Chondrocyte (in vitro differentiated cells): ENCODE measurements at places on chromosomes 5 and 9. TPM values are rescaled to one million over a fixed set of nuclear protein-coding genes. Genes with fewer than 3 reads are reported as not detected.

DNA sequence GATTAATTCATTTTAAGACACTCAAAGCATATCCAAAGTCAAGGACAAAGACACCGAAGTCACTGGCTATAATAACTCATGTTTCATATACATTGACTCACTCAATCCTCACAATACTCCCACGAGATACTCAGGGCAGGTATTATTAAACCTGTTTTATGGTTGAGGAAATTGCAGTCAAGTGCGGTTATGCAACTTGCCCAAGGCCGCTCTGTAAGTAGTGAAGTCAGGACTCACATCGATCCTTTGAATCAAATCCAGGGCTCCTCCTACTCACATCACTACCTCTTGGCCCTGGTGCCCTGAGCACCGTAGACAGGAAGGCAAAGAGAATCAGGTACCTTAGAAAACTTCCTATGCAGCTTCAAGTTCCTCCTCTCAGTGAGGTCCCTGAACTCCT, 87.8 kb upstream of the APC start:
- no peak for DNase-seq
- H3K4me3 ChIP-seq: no peak overlapping the region
- no peak overlapping the region for H3K27ac ChIP-seq
- H3K27me3 ChIP-seq: peaks cover 3% of the 10 kb centered on the region
- no peaks in the 10 kb centered on the region for H3K36me3 ChIP-seq

DNA sequence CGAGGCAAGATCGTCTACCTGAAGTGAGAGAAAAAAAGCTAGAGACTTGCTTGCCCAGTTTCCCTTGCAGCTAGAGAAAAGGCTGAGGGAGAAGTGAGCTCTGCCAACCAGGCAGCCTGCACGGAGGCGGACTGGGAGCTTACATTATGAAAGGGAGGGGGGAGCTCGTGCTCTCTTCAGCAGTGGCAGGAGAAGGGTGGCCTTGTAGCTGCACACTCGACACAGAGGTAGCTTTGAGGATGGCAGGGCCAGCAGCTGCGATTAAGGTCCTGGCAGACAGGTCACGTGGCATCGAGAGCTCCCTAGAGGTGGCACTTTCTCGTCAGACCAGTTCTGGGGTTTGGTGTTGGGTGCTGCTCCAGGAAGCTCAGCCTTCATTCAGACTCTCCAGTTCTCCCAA, 26.7 kb downstream of the APBA1 start:
- peaks cover 15% of the 10 kb centered on the region for H3K4me1 ChIP-seq
- H3K27ac ChIP-seq: no peak overlapping the region
- no peaks in the 10 kb centered on the region for H3K27me3 ChIP-seq

Gene PCDHGB2
- 0.95 to 1.8 TPM (median 1.0 TPM) in 3 replicates for total RNA-seq

DNA sequence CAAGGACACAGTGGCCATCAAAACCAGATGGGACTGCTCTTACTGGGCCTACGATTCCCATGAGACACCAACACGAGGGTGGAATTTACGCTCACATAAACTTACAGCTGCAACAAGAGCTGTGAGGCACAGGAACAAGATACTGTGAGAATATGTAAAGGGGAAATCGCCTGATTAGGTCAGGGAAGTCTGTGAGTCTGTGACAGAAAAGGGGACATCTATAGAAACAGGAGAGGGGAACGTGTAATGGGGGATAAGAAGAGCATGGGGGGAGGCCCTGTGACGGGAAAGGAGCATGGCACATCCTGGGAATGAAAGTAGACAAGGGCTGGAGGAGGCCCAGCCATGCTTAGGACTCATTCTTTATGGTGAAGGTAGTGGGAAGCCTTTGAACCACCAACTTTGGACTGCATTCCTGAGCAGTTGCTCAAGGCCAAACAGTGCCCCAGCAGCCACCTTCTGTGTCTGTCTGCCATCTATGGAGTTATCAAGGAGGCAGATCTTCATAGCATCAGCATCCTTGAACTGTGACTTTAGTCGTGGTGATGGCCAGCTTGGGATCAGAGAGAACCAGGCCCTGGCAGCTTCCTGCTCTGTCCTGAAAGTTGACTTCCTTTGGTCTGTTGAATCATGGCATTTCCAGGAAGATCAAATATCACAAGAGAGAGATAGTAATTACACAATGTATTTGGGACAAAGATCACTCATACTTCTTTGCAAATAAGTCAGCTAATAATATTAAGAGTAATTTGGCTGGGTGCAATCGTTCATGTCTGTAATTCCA, 87.9 kb upstream of the FAM169A start:
- H3K27me3 ChIP-seq: no peaks in the 10 kb centered on the region
- no peak for DNase-seq
- peaks cover 52% of the 10 kb centered on the region for H3K4me1 ChIP-seq
- peak overlapping the region; percentile 34 for H3K27ac ChIP-seq

- no peak overlapping the region for H3K4me3 ChIP-seq
- peaks cover 34% of the 10 kb centered on the region for H3K4me1 ChIP-seq
- H3K27me3 ChIP-seq: no peaks in the 10 kb centered on the region
These were observed 450.9 kb downstream of the CCDC171 start for GRCh38 chr9:16003785-16004184.

DNA sequence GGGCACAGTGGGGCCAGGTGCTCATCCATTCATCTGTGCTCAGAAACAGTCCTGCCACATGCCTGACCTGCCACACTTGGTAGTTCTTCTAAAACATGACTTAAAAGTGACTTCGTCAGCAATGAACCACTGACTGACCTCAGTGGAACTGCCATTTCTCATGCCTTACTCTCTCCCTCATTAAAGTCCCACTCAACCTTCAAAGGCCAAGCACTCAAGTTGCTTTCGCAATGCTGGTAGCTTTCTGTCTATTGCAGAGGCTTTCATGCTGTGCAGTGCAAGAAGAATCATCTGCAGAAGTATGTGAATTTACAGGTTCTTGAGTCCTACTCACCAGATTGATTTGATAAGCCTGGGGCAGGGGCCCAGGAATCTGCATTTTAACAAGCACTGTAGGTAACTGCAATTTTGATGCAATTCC, 23.9 kb downstream of the B4GALT1 start:
- DNase-seq: no peak
- H3K36me3 ChIP-seq: no peaks in the 10 kb centered on the region
- no peaks in the 10 kb centered on the region for H3K27me3 ChIP-seq
- H3K27ac ChIP-seq: no peak overlapping the region
- H3K4me3 ChIP-seq: no peak overlapping the region

DNA sequence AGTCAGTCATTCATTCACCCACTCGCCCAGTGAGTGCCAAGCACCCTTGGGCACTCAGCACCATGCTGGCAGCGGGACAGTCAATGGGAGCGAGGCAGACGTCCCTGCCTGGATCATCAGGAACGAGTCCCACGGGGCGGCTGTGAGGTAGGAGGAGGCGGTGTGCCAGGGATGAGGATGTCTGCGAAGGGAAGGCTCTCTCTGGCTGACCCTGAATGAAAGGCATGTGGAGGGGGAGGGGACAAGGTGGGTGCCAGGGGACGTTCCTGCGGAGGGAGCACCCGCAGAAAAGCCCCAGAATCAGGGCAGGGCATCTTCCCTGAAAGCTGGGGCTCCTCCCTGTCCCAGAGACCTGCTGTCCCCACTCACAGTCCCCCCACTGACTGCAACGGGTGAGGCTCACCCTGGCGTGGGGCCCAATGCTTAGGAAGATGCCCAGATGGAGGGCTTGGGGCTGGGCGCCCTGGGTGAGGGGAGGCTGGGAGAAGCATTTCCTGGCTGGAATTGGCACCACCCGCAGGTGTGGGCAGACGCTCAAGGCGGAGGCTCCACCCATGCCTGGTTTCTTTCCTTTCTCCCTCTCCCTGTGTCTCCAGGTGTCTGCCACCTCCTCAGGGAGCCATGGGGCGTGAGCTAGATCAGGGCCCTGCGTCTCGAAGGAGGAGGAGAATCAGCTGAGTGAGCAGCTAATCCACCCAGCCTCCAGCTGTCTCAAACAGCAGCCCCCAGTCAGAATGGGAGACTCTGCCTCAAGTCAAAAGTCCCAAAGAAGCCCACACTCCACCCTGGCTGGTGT, 179.0 kb upstream of the PPP1R26 start:
- no peak for DNase-seq
- no peaks in the 10 kb centered on the region for H3K36me3 ChIP-seq
- no peak overlapping the region for H3K27ac ChIP-seq
- no peaks in the 10 kb centered on the region for H3K4me1 ChIP-seq

DNA sequence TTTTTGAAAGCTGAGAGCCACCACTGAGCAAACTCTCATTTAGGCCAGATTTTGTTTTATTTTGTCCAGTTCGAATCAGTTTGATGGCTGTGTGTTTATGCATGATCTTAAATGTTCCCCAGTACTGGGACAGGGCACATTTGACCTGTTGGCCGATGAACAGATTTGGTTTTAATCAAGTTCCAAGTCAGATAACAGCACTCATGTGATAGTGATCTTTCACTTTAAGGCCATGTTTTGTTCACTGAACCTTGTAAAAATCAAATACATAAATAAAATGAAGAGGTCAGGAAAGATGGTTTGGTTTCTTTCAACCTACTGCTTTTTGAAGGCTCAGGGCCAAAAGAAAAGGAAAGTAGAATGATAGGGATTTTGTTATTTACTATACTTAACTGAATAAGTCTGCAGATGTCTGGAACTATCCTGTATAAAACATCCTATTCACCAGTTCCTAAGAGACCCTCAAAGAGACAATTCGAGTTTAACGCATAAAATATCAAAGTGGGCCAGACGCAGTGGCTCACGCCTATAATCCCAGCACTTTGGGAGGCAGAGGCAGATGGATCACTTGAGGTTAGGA, 77.2 kb downstream of the PGM5 start:
- H3K4me3 ChIP-seq: no peak overlapping the region
- no peaks in the 10 kb centered on the region for H3K36me3 ChIP-seq
- no peak for DNase-seq
- H3K27ac ChIP-seq: no peak overlapping the region
- H3K4me1 ChIP-seq: no peaks in the 10 kb centered on the region
- peaks cover 5% of the 10 kb centered on the region for H3K27me3 ChIP-seq

Gene TRIM36
- 4.6 to 10.1 TPM (median 9.4 TPM) in 3 replicates for total RNA-seq

DNA sequence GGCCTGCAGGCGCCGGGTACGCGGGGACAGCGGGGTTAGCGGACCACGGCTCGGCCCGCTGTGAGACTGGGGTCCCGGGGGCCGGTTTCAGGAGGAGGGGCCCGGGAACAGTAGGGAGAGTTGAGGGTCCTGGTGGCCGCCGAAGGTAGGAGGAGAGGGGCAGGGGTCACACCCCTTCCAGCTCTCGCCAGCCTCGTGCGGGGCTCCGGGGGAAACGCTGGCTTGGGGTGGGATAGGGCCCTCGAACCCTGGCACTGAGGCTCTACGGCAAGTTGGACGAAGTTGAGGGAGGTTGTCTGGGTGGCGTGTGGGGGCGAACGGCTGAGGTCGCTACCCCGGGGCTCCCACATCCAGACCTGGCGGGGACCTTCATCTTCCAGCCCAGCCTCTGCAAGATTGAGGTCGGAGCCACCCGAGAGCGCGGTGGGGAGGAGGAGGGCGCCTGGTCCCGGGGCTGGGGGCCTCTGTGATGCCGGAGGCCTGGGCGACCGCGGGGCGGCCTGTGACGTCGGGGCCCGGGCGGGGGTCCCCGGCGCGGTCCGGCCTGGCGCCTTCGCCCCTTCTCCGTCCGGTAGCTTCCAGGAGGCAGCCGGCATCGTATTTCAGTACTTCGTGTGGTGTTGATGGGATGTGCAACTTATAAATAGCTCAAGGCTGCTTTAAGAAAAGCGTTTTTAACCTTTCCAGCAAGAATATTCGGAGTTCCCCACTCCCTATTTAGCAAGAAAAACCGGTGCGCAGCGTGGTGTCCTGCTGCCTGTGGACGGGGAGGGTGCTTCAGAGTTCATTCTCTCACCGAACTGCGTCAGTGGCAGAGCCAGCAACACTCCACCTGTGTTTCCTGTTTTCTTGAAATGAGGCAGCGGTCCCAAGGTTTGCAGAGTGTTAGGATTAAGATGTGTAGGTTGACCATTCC, 902 bp downstream of the HABP4 start:
- H3K4me3 ChIP-seq: peak overlapping the region; percentile 90
- H3K36me3 ChIP-seq: no peaks in the 10 kb centered on the region
- H3K27me3 ChIP-seq: no peaks in the 10 kb centered on the region
- peak overlapping the region; percentile 92 for H3K27ac ChIP-seq
- DNase-seq: no peak

DNA sequence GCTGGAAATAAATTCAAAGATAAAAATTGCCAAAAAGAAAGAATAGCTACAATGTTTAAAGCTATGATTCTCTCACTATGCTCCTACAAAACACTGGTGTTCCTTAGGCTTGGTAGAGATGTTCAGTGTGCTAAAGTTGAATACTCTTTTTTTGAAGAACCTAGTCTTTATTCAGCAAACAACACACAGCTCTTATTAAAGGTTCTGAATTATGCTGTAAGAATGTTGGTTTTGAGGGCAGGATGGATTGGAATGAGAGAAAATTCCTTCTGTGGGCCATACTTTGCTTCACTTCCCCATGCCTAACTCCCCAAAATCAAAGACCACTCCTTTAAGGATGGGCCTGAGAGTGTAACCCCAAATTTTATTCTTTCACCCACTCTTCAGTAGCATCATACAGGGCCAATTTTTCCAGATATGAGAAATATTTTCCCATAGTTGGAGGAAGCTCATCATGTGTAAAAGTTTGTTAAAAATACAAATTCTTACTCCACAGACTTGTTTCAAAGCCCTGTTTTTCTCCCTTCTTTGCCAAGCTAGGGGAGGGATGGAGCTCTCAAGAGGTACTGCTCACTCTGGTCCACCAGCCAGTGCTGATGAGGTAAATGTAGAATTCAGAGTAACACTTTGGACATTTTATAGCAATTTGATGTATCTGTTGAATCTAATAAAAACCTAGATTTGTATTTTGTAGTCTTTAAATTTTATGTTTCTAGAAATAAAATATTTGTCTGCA, 99.3 kb downstream of the GDNF start:
- H3K4me3 ChIP-seq: no peak overlapping the region
- H3K27ac ChIP-seq: peak overlapping the region; percentile 95
- DNase-seq: no peak

DNA sequence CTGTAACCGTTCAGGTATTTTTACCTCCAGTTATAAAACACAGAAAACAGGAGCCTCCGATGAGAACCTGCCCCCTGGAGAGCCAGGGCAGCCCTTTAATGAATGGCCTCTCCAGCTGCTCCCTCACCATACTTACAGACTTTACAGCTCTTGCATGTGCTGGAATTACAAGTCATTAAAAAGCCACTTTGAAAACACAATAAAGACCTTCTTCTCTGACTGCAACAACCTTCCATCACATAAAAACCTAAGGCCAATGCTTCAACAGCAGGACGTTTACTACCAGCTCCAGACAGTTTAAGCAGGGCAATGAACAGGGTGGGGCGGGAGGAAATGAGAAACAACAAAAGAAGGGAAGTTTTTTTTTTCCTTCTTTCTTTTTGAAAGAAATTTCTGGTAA, 213.8 kb downstream of the MLLT3 start:
- H3K27ac ChIP-seq: no peak overlapping the region
- no peaks in the 10 kb centered on the region for H3K27me3 ChIP-seq
- H3K36me3 ChIP-seq: no peaks in the 10 kb centered on the region
- no peaks in the 10 kb centered on the region for H3K4me1 ChIP-seq
- no peak overlapping the region for H3K4me3 ChIP-seq
- no peak for DNase-seq

Gene CNTNAP3B
- 9.5 to 23.9 TPM (median 23.1 TPM) in 3 replicates for total RNA-seq

Gene LHX3
- not detected in 3 replicates for total RNA-seq
